Esophagus squamous epithelium (tissue), 5 donors: ENCODE measurements at places on chromosomes 2 and 18.

DNA sequence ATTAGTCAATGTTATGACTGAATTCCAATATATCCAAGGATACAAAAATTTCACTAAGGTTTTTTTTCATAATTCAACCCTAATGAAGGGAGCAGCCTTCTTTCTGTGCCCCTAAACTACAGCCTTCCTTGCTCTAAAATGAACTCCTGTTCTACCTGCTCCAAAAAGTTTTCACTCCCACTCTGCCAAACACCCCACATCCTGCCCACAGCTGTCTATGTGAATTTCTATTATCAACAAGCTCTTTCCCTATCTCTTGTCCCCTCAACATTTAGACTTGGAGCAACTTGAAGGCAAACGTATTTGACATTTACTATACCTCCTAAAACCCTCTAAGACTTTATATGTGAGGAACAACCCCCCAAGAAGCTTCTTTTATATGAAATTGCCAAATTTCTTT, 2.5 kb downstream of the STAT4 start:
- no peak for DNase-seq

GRCh38 chr2:149421791-149422190, 91.4 kb downstream of the LYPD6 start:
- DNase-seq = no peak

DNA sequence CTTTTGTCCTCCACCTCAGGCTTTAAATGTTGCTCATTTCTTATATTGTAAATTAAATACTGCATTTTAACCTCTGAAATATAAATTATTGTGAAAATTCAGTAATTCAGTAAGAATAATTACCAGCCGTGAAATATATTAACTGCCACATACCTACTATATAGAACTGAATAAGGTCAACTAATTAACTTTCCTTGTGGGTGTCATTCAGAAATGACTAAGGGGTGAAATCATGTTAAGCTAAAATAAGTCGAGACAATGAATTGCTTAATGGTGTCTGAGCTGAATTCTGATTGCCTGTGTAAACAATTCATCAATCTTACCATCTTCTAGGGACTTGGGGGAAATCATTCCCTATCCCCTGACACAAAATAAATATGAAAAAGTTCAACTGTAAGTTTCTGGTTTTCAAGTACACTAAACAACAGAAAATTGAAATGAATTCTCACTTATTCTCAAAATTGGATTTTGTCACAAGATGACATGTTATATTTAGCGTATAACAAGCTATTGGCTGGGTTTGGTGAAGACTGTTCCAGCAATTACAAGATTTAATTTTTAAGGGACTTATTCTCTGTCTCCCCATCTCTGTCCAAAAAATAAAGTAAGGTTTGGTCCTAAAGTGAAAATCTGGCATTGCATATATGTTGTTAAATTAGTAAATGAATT, 255.1 kb downstream of the METTL4 start:
- DNase-seq = no peak

- no peak for DNase-seq
These were observed 56.7 kb downstream of the LBH start for GRCh38 chr2:30287857-30288513.

DNA sequence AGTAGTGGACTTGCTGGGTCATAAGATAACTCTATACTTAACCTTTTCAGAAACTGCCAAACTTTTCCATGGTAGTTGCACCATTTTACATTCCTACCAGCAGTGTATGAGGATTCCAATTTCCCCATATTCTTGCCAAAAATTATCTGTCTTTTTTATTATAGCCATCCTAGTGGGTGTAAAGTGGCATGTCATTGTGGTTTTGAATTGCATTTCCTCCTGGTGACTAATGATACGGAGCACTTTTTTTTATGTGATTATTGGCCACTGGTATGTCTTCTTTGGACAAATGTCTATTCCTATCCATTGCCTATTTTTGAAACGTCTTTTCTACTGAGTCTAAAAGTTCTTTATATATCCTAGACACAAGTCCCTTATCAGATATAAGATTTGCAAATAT, 44.3 kb downstream of the CACNB4 start:
- DNase-seq = no peak

GRCh38 chr2:48448274-48449061, 81.5 kb upstream of the STON1 start:
- DNase-seq = no peak

- DNase-seq = no peak
These were observed at the start of gene SULT6B1 for GRCh38 chr2:37188570-37188969. Gene SULT6B1, minus strand, starts transcription at chr2:37188670. Its CDS starts 30 bp downstream, at chr2:37188640.

GRCh38 chr2:173644146-173644545, 289.5 kb downstream of the CDCA7 start:
- DNase-seq = no peak

DNA sequence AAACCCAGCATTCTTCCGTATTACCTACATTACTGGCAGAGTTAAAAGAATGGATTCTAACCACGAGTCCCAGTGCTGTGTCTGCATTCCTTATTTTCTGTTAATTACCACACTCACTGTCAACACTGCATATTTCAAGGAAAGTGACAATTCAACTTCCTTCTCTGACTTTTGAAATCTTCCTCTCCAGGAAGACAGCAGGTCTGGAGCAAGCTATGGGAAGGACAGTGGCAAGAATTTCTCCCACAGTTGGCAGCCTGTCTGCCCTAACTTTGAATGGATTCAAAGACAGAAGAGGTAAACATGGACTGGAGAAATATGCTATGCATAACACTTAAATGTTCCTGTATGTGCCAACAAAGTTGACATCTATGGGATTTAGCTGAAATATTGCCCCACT, 700.5 kb upstream of the CHAC2 start:
- DNase-seq = no peak

DNA sequence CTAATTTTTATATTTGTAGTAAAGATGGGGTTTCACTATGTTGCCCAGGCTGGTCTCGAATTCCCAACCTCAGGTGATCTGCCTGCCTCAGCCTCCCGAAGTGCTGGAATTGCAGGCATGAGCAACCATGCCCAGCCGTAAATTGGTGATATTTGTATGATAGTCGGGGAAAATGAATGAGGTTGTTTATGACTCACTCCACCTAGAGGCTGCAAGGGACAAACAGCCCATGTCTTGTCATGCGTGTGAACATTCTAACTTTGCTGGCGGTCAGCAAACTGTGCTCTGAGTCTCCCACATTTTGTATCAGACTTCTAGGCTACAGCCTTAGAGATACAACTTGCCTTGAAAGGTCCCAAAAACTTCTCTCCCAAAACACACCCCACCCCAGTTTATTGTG, 133.5 kb upstream of the DTNA start:
- no peak for DNase-seq

GRCh38 chr2:130393318-130393910, 37.6 kb downstream of the PTPN18 start:
- no peak for DNase-seq

- no peak for DNase-seq
These were observed 154.8 kb upstream of the PGAP1 start for GRCh38 chr2:197081294-197081693.

DNA sequence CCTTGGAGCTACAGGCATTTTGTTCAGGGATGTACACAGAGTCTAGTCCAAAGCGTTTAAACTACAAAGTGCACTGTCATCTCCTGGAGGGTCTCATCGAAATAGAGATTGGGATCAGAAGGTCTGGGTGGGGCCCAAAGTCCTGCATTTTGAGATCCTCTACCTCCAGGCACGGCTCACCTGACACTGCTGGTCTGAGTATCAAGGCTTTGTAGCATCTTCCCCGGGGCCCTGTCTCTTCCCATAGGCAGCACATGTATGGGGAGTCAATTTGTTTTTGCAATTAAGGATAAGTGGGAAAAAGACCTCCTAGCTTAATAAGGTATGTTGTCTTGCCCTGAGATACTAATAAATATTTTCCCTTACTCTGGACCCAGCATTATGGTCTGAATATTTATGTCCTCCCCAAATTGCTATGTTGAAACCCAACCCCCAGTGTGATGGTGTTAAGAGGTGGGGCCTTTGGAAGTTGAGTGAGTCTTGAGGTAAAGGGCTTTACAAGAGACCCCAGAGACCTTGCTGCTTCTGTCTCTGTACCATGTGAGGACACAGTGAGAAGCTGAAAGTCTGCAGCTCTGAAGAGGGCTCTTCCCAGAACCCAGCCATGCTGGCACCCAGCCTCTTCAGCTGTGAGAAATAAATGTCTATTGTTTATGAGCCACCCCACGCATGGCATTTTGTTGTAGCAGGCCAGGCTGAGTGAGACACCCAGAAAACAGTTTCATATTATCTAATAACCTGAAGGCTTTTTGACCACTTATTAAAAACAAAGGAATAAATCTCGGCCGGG, 258.7 kb upstream of the HS6ST1 start:
- DNase-seq = no peak

DNA sequence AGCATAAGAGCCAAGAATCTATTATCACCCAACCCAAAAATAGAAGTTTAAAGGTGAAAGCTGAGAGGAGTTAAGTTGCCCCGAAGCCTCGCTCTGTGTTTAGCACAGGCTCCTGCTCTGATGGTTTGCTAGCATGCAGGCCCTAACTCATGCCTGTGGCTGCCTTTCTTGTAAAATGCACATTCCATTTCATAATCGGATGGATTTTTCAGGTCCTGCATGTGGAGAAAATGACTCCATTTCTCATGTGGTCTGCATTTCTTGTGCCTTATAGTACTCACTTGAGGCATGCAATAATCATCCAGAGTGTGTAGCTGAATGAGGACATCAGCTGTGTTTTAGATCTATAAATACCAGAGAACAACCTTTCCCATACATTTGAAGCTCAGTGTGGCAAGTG, 381.8 kb downstream of the CPS1 start:
- no peak for DNase-seq

DNA sequence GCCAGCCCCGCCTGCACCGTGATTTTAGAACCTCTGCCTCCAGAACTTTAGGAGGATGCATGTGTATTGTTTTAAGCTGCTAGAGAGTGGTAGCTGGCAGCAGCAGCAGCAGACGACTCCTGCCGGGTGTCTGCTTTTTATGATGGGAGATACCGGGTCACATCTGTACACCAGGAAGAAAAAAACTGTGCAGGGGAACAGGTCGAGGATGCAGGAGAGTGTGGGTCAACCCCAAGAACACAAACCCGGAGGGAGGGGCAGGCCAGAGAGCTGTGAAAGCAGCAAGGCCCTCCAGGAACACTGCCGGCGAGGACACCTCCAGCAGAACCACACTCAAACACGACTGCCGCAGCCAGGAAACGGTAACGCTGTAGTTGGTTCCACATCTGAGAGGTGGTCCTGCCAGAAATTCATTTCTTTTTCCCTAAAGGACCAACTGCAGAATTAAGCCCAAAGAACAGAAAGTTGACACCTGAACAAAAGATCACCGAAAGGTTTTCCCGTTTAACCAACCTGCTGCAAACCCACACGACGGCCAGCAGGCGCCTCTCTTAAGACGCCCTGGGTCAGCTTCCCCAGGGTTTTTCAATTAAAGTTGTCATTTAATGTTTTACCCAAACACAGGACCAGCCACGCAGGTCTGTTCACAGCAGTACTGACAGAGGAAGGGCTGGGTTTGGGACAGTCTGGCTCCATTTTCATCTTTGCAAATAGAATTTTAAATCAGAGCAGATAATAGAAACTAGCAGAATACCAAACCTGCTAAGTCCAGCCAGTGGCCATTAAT, 60.5 kb downstream of the NDUFA10 start:
- no peak for DNase-seq

DNA sequence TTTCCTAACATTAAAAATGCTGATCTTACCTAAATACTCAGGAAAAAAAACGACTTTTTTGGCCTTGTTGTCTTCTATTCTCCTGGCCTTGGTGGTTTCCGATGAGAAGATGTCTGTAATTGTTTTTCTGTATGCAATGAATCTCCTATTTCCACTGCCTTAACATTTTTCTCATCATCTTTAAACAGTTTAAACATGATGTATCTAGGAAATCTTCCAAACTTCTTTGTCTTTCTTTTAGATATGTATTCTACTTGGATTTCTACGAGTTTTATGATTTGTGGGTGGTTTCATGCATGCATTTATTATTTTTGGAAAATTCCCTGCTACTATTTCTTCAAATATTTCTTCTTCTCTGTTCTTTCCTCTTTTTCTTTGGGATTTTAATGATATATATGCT, 288.6 kb upstream of the GYPC start:
- DNase-seq = no peak

- DNase-seq = no peak
These were observed 35.0 kb upstream of the PTH2R start for GRCh38 chr2:208371634-208371935.

GRCh38 chr18:44855681-44856080, 175.0 kb downstream of the SETBP1 start:
- DNase-seq = no peak

DNA sequence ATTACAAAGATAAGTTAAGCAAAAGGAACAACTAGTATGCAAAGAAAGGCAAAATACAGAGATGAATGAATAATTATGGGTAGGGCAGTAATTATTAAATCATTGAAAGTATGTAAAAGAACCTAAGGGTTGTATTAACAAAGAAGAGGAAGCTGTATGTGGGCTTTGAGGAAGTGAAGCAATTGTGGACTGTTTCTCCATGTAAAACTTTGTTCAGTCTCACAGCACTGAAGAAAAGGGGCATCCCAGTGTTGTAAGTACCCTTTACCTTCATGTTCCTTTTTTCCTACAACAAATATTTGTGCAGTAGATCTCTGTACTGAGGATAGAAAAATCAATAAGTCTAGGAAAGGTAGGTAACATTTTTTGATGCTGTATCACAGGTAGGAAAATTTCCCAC, 388.7 kb upstream of the NRP2 start:
- DNase-seq = no peak

DNA sequence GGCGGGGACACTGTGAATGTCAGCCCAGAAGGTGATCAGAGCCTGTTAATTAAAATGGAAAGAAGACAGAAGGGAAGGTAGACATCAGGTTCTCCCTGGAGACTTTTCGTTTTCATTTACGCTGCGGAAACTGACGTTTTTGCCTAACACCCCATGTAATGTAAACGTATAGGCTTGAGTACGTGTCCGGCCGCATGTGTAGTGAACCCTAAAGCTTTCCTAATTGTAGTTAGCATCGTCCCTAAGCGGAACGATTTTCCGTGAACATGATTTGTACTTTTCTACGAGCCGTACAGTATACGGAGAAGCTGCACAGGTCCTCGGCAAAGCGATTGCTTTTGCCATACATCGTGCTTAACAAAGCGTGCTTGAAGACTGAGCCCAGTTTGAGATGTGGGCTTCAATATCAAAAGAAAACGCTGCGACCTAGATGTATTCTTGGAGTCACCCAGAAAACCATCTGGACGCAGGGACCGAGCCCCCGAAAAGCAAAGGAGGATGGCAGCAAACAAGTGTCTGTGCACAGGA, 284 bp downstream of the TIMM21 start:
- no peak for DNase-seq

- no peak for DNase-seq
These were observed 485.4 kb upstream of the SLC8A1 start for GRCh38 chr2:40937284-40937683.

GRCh38 chr2:55416786-55417568, 2.7 kb downstream of the CCDC88A start:
- no peak for DNase-seq

GRCh38 chr2:122795763-122796162, 1040.3 kb downstream of the TSN start:
- DNase-seq = no peak

DNA sequence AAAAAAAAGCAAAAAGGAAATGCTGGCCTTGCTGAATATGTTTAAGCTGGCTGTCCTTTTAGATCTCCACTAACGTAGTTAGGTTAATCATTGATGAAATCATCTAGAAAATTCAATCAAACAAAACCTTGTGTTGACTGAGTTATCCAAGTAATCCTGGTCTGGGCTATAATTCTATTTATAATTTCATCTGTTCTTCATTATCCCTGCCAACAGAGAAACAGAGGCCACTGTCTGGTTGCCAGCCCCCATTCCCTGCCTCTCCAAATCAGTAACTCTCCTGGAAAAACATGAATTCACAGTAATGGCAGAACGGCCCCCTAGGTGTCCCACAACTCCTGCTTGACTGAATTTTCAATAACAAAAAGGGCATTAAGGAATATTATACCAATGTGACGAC, 24.6 kb downstream of the DOCK10 start:
- DNase-seq = no peak
